Activated CD8-positive, alpha-beta memory T cell treated with anti-CD3 and anti-CD28 coated beads, Interleukin-2, amount 50 U/mL, for 4 hours (primary cell): ENCODE measurements at places on chromosomes 13 and 19.
A peak's percentile ranks its signal among the peaks of the same experiment; 100 is the strongest.

- DNase-seq: peak; percentile 80
These were observed 2.6 kb upstream of the PRKCG start for GRCh38 chr19:53879140-53880081.

DNA sequence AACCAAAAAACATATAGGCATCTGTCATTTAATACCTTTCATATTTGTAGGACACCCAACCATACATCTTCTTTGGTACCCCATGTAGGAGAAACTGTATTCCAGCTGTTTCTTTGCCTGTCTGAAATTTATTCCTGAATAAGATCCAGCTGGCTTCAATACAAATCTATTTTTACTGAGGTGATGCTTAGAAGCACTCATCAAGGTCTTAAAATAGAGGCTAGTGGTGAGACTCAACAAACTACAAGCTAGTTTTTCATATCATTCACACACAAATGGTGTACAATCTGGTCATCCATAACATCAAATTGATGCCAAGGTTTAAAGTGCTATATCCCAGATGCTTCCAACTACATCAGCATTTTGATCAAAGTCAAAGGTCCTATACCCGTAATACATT, 1071.3 kb upstream of the MIR17HG start:
- DNase-seq: no peak

GRCh38 chr13:113740661-113741060, 18.4 kb upstream of the TMEM255B start:
- no peak for DNase-seq

DNA sequence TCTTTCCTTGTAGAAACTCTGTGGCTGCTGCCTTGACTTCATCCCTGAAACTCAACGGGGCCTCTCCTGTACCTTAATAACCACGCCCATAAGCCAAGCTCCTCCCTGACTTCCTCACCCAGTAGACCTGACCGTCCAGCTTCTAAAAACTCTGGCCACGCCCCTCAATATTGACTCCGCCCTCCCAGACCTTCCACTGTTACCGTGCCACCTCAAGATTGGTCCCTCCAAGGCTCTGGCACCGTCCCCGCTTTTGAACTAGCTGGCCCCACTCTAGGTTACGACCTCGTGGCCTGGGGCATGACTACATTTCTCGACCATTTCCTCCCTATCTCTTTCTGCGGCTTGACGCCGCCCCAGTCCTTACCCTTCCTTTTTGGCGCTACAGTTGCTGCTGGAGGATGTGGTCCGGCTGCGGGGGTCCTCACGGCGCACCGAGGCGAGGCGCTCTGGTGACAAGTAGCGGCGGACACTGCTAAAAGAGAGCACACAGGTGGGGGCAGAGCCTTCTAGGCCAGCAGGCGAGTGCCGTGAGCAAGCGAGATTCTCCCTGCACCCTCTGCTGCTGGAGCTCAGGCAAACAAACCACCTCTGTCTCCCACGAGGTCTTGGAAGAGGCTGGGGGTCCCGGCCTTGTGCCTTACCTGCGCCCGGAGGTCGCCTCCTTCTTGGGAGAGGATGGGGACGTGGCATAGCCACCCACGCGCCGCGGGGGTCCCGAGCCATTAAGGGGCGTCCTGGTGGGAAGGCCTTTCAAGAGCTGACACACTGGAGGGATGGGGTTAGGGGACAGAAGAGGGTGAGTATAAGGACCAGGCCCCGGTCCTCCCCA, 2.3 kb upstream of the EML2 start:
- DNase-seq: peak; percentile 59

GRCh38 chr13:27967736-27968315, 1.3 kb downstream of the CDX2 start:
- DNase-seq: no peak

- DNase-seq: no peak
These were observed 1.9 kb downstream of the ZNF628 start for GRCh38 chr19:55478364-55478763.

GRCh38 chr19:49554701-49555181, 25.6 kb downstream of the NOSIP start:
- DNase-seq: no peak

DNA sequence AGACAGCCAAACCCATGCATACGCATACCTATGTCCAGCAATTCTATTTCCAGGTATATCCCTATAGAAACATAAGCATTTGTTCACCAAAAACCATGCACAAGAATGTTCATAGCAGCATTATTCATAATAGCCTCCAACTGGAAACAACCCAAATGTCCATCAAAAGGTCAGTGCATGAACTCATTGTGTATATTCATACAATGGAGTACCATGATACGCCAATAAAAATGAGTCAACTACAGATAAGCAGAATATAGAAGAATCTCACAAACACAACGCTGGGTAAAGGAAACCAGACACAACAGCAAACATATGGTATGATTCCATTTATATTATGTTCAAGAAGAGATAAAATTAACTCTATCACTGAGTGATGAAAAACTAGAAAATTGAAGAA, 23.8 kb downstream of the DEDD2 start:
- no peak for DNase-seq

GRCh38 chr19:44757735-44758505, 9.4 kb downstream of the BCL3 start:
- no peak for DNase-seq

DNA sequence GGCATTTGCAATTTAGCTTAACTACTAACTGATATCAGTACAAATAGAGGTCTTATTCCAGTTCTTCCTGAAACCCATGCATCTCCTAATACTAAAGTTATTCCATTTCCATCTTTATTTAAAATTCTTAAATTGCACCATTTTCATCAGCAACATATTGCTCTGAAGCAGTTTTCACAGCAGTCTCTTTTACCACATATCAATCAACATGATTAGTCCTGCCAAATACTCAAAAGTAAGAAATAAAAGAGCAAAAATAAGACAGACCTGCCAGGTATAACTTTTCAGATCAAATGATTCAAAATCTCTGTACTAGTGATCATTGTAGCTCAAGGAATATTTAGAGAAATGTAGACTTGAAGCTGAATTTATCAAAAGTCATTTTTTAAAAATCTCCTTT, 141.7 kb downstream of the SLITRK1 start:
- no peak for DNase-seq

- DNase-seq: no peak
These were observed 67.6 kb downstream of the MBNL2 start for GRCh38 chr13:97289514-97290298.

DNA sequence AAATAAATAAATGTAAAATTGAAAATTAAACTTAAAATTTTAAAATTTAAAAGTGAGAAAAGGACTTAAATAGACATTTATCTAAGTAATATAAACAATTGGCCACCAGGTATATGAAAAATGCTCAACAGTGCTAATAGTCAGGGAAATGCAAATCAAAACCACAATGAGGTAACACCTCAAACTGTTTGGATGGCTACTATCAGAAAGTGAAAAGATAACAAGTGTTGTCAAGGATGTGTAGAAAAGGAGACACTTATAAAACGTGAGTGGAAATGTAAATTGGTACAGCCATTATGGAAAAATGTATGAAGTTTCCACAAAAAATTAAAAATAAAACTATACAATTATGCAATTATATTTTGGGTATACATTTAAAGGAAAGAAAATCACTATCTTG, 752.2 kb downstream of the EFNB2 start:
- no peak for DNase-seq

GRCh38 chr13:94031609-94032008, 447.9 kb downstream of the DCT start:
- DNase-seq: no peak
